ENCODE measurements at places on chromosomes 11 and 22.

DNA sequence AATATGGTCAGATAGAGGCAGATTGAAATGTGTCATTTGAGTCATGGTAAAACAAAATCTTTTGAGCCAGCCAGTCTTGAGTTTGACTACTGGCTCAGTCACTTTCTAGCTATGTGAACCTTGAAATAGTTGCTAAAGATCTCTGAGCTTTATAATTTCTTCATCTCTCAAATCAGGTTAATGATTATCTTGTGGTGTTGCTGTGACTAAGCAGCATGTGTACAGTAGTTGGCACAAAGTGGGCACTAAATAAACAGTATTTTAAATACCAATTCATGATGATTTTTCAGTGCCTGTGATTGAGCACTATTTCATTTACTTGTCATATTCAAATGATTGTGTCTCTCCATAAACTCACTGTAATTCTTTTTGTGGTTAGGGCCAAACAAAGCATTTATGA is 70.8 kb downstream of the RAB38 start:
- DNase-seq: no peak

DNA sequence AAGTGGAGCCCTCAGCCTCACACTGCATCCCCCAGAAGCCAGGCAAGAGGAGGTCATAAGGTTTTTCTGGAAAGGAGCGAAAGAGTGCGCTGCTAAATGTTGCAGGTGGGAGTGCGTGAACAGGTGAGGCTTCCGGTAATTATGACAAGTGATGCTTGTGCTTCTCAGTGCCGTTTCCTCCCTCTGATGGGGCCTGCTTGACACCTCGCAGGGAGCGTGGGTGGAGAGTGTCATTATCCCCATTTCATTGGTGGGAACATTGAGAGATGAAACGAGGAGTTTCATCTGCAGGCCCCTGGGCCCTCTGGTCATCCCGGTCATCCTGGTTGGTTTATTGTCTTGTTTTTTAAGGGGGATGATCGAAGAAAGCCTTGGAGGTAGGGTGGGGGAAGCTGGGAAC is 57.5 kb downstream of the BCR start:
- DNase-seq: no peak

DNA sequence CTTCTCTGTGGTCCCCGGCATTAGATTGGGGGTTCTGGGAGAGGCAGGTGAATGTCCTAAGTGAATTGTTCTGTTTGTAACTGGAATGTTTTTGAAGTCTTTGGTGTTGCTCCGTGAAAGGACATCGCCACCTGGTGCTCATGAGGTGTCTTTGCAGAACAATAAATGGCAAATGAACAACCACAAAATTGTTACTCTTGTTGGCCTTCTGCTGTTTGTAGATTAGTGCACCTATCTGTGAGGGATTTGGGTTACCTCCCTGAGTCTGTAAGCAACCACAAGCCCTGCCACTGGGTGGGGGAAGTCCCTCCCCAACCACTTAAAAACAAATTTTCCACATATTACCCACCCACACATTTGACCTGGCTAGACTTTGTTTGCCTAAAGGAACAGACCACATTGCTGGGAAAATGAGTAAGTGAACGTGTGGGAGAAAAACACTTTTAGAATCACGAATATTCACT is 4.7 kb downstream of the MPEG1 start:
- peak; percentile 51 for DNase-seq

- DNase-seq: no peak
These were observed 545.7 kb upstream of the B3GAT1 start for GRCh38 chr11:134957540-134958335.

GRCh38 chr11:115672999-115673411 is 168.8 kb upstream of the CADM1 start:
- DNase-seq: no peak

GRCh38 chr11:33970984-33971466 is 79.1 kb upstream of the LMO2 start:
- DNase-seq: peak; percentile 74

DNA sequence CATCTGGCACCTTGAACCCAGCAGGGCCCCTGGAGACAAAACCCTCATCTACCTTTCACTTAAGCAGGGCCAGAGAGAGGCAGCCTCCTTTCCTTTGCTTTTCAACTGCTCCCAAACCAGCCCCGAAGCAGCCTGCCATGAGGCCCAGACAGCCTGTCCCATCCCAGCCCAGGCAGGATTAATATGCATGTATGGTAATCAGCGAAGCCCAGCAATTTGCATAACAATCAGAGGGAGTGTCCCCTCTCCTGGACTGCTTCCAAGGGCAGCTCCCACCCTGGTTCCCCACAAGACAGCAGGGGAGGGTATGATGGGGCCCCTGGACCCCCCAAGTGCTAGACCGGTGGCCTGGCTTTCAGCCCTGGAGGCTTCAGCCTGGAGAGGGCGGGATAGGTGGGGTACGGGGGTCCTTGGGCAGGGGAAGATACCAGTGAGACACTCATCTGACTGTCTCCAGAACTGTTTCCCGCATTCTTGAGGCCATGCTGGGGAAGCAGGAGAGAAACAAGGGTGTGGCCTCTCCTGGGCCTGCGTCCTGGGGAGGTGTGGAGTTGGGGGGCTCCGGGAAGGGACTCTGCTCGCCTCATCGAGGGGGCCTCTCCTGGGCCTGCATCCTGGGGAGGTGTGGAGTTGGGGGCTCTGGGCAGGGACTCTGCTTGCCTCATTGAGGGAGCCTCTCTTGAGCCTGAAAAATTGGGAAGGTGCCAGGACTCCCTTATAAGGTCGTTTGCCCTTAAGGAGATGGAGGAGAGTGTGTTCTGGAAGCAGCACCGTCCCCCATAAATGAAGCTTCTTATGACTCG is 93.2 kb upstream of the PRR5 start:
- DNase-seq: no peak

GRCh38 chr11:110022548-110022947 is 70.6 kb upstream of the ZC3H12C start:
- DNase-seq: no peak

- no peak for DNase-seq
These were observed 5.9 kb upstream of the CNTF start for GRCh38 chr11:58616594-58616993.

DNA sequence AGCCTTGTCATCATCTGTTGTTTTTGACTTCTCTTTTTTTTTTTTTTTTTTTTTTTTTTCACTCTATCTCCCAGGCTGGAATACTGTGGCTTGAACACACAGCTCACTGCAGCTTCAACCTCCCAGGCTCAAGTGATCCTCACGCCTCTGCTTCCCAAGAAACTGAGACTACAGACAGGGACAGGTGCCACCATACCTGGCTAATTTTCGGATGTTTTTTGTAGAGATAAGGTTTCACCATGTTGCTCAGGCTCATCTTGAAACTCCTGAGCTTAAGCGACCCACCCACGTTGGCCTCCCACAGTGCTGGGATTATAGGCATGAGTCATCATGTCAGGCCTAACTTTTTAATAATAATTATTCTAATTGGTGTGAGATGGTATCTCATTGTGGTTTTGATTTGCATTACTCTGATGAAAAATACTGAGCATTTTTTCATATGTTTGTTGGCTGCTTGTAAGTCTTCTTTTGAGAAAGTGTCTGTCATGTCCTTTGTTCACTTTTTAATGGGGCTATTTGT is 51.3 kb upstream of the OR9G4 start:
- DNase-seq: no peak

- no peak for DNase-seq
These were observed 39.1 kb upstream of the GLYAT start for GRCh38 chr11:58770627-58771457.

DNA sequence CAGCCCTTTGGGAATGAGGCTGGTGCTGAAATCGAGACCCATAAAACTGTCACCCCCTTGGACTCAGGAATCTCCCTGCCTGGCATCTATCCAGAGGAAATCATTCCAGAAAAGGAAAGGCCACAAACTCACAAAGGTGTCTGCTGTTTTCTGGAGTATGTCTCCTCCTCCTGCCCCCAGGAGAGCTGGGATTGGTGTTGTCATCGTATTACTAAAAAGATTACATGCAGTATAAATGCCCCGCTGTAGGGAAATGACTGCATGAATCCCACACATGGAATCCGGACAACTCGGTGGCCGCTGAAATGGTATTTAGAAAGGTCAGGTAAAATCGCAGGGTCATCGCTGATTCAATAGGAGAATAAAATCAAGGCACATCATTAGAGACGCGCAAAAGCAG is 18.9 kb upstream of the RFPL3 start:
- no peak for DNase-seq

DNA sequence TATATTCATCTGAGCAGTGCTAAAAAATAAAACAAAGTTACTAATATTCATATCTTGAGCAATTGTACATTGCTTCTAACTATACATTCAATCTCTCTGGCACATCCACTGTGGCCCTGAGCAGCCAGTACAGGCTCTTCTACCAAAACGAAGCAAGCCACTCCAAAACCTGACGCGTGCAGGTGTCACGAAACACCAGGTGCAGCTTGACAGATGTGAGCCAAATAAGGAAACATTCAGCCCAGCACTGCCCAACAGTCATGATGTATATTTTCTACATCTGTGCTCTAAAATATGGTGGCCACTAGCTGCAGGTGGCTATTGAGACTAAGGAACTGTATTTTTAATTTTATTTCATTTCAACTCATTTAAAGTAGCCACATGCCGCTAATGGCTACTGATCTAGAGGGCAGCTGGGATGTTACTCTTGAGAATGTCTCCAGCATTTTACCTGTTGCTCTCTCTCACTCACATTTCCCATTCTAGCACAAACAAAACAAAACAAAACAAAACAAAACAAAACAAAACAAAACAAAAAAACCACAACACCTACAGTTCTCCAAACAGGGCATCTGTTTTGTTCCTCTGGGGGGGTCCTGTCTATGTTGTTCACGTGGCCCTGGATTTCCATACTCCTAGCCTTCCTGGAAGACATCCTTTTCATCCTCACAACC is 77.7 kb downstream of the LARGE1 start:
- no peak for DNase-seq

DNA sequence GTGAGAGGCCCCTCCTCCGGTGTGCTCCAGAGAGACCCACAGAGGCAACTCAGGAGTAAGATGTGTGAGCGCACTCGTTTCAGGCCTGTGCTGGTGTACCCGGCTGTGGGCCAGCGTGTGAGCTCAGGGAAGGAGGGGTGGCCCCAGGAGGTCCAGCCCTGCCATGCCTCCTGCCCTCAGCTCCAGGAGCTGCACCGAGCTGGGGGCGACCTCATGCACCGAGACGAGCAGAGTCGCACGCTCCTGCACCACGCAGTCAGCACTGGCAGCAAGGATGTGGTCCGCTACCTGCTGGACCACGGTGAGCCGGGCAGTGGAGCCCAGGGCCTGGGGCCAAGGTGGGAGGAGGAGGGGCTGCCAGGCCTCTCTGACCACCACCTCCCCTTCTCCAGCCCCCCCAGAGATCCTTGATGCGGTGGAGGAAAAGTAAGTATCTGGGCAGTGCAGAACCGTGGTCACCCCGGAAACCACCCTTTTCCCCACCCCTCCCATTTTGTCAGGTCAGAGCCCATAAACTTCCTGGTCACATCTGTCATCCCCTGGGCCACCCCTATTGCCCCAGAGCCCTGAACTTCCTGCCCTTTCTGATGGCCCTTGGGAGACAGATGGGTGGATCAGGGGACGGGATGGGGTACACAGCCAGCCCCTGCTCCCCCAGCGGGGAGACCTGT is 2.5 kb upstream of the MDK start:
- DNase-seq: no peak

- no peak for DNase-seq
These were observed 14.9 kb upstream of the CADM1 start for GRCh38 chr11:115518983-115519628.

- no peak for DNase-seq
These were observed 924.6 kb upstream of the FAT3 start for GRCh38 chr11:91299980-91300379.

DNA sequence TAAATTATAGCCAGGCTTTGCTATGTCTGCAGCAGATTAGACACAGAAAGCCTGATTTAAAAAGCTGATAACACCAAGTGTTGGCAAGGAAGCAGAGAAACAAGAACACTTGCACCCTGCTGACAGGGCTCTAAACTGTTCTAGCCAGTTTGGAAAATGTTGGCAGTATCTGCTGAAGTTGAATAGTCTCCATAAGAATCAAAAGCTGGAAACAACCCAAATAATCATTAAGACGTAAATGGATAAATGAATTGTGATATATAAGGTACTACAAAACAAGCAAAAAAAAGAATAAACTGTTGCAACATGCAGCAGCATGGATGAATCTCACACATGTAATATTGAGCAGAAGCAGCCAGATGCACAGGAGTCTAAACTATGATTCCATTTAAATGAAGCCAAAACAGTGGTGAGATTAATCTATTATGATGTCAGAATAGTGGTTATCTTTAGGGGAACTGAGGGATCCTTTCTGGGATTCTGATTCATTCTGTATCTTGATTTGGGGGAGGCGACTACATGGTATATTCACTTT is 40.4 kb upstream of the ADORA2A start:
- DNase-seq: no peak

DNA sequence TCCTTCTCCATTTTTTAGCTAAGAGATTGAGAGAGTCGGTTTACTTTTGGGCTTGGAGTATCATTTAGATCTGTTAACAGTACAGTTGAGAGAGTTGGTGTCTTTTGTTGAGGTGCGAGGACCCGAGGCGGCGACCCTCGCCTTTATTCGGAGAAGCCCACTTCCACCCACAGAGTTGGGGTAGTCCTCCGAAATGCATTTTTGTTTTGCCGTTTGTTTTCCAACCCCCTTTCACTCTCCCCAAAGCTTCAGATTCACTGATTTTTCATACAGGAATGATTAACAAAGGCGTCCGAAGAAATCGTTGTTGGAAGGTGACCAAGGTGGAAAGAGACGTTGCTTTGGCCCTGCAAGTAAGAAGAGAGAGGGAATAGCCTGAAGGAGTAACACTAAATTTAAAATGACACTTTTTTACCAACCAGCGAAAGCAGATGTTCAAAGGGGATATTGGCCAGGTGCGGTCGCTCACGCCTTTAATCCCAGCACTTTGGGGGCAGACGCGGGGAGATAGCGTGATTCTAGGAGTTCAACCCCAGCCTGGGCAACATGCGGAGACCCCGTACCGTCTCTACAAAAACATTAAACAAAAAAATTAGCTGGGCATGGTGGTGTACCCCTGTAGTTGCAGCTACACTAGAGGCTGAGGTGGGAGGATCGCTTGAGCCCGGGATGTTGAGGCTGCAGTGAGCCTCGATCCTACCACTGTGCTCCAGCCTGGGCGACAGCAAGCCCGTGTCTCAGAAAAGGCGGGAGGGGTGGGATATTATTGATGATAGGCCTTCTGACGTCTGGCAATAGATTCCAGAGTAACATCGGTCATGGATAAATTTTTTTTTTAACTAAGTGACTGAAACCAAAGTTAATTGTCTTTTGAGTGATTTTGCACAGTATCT is 899 bp upstream of the RAB30 start:
- no peak for DNase-seq

- DNase-seq: no peak
These were observed 44.3 kb downstream of the PTPRJ start for GRCh38 chr11:48024635-48025071.

DNA sequence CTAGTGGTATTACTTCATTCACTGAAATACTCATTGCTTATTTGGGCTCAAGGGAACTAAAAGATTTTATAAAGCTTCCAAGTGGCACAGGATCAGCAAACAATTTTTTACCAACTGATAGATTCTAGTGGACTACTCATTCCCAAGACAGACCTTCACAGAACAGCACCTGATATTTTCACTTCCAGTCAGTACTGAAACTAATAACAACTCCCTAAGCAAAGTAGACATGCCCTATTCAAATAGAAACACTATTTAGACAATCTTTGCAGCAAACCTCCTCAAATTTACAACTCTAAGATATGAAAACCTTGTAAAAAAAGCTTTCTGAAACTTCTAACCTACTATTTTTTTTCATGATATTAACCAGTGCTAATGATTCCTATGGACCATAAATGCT is 2345.8 kb downstream of the LRRC4C start:
- DNase-seq: no peak
